ENCODE measurements at places on chromosomes 13 and 19.
A peak's percentile ranks its signal among the peaks of the same experiment; 100 is the strongest.

GRCh38 chr13:75226092-75226491, 255.9 kb downstream of the TBC1D4 start:
- DNase-seq, result no peak

DNA sequence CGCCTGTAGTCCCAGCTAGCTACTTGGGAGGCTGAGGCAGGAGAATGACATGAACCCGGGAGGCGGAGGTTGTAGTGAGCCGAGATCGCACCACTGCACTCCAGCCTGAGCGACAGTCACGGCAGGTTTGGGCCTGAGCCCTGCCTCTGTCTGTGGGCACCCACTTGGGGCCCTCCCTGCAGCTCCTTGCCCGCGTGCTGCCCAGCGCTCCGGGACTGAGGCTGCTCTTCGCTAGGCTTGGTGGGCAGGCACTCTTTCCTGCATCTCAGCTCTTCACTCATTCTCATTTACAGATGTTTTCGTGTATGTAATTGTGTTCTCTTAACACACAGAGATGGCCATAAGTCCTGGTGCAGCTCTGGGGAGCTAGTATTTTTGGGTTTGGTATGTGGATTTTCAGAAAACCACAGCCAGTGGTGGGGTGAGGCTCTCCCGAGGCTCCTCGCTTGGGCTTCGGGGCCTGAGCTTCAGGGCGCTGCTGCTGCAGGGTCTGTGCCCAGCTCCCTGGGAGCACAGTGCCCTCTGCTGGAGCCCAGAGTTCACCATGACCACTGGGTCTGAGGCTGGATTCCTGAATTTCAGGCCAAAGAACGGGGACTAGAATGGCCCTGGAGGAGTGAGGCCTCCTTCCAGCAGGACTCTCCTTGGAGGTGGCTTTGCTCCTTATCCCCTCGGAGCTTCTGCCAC, 15.2 kb downstream of the UPF1 start:
- peak; percentile 20 for DNase-seq

GRCh38 chr19:1252221-1252820, 3.9 kb downstream of the MIDN start:
- DNase-seq, result peak; percentile 52

DNA sequence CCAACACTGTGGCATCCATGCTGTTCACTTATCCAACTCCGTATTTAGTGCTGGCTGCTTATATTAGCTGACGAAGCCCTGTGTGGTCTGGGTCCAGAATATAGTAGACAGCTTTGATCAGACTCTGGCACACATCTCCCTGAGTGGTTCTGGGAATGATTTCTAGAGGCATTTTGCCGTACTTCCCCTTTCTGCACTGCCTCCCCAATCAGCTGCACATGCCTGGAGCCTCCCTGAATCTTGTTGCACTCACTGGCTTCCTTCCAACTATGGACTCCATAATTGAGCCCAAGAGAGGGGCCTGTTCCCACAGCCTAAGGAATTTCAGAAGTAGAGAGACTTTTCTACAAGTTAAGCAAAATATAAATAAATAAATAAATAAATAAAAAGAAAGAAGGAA, 30.4 kb upstream of the PCDH8 start:
- DNase-seq, result no peak

DNA sequence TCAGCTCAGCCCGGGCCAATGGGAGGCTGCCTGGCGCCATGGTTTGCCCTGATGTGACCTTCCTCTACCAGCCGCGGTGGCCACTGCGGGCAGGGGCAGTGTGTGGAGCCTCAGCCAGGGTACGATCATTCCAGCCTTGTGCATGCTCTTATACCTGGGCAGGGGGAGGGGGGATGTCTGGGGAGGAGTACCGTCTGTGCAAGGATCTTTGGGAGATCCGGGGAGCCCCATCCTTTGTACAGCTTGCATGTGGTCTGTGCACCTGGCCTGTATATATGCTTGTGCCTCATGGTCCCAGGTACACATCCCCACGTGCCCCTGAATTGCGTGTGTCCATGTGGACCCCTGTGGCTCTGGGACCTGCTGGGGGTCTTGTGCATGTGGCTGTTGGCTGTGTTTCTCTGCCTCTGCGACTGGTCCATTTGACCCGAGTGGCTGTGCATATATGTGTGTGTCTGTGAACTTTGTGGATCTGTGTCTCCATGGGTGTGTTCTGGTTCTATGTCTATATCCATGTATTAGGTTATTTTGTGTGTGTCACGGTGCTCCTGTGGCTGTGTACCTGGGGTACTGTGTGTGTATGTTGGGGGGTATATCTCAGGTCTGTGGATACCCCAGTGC, 12.8 kb upstream of the NANOS3 start:
- DNase-seq, result no peak

DNA sequence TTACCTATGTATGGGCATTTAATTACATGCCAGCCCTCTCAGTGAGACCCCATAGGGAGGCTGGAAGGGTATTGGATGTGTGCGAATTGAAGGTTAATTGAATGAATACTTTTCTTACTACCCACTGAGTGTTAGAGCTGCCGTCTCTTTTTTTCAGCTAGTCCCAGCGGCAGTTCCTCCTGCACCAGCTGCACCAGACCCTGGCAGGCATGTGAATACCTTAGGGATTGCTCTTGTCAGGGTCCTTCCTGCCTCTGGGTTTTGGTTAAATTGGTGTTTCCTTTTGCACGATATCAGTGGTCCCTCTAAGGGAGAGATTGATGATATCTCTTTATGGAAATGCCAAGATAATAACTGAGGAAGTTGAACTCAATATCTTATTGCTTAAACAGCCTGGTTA, 9.8 kb upstream of the CXCL17 start:
- no peak for DNase-seq

GRCh38 chr19:49070416-49070815, 2.1 kb downstream of the KCNA7 start:
- no peak for DNase-seq

- DNase-seq, result no peak
Observed at GRCh38 chr13:100552755-100553154, 35.8 kb downstream of the GGACT start.

- no peak for DNase-seq
Observed at GRCh38 chr19:44972802-44973201, 17.6 kb downstream of the CLPTM1 start.

- no peak for DNase-seq
Observed at GRCh38 chr19:13401388-13401787, 104.9 kb downstream of the CACNA1A start.

GRCh38 chr13:23810685-23811240, 78.4 kb downstream of the MIPEP start:
- DNase-seq, result no peak

DNA sequence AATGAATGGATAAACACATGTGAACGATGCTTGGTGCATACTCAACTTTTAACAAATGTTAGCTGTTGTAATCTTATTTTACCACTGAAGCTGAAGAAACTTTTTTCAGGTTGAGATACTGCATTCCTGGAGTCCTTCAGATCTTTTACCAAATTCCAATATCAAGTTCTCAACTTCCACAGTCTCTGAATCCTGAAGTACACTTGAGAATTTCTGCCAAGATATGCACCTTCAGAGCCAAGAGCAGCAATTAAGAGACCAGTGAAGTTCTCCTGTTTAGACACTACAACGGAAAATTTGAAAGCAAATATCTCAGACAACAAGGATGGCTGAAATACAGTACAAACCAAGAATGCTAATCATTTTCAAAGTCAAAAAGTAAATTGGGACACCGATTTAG, 84.6 kb upstream of the MTIF3 start:
- no peak for DNase-seq

DNA sequence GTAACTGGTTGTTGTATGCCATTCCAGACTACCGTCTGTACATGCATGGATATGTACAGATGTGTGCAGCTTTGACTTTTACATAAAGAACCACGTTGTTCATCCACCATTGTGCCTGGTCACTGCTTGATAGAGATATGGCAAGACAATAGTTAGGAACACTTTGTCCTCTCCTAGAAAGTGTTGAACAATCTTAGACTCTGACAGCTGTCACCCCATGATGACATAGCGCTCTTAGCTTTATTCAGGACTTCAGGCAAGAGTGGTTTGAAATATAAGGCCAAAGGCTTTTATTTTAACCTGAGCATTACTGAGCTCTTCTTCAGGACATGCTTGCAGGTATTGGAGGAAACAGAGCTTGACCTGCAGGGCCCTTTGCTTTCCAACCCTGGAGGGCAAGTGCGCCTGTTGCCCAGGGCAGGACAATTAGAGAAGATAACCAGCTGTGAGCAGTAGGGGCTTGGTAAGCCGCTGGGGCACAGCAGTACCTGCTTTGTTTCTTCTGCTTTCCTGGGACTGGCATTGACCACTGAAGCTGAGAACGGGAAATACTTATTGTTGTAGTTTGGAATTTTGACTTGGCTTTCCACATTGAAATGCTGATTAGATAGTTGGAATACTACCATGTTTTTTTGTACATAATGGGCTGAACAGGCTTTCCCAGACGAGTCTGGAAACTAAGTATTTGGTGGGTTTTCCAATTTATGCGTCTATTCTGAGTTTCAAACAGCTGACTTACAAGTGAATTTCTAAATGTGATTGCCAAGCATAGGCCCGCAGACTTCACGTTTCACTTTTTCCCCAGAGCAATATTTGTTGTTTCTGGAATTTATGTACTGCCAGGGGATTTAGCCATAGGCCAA, 51.1 kb downstream of the GARRE1 start:
- no peak for DNase-seq

GRCh38 chr19:35696835-35697234, 7.5 kb upstream of the ZBTB32 start:
- DNase-seq, result no peak

- no peak for DNase-seq
Observed at GRCh38 chr19:7519361-7520130, 2.9 kb upstream of the MCOLN1 start.

GRCh38 chr13:105266615-105267014, 1268.8 kb downstream of the EFNB2 start:
- no peak for DNase-seq

GRCh38 chr13:107534548-107534947, 680.8 kb downstream of the LIG4 start:
- DNase-seq, result no peak

GRCh38 chr13:108924541-108924940, 295.1 kb downstream of the MYO16 start:
- no peak for DNase-seq

GRCh38 chr13:94267581-94268366, 211.7 kb downstream of the DCT start:
- DNase-seq, result no peak

- DNase-seq, result peak; percentile 60
Observed at GRCh38 chr13:101785858-101786257, 333.4 kb downstream of the ITGBL1 start.

- no peak for DNase-seq
Observed at GRCh38 chr13:51225029-51225428, 2.8 kb downstream of the FAM124A start.

GRCh38 chr13:72218966-72219365, 352.0 kb upstream of the DACH1 start:
- DNase-seq, result no peak

DNA sequence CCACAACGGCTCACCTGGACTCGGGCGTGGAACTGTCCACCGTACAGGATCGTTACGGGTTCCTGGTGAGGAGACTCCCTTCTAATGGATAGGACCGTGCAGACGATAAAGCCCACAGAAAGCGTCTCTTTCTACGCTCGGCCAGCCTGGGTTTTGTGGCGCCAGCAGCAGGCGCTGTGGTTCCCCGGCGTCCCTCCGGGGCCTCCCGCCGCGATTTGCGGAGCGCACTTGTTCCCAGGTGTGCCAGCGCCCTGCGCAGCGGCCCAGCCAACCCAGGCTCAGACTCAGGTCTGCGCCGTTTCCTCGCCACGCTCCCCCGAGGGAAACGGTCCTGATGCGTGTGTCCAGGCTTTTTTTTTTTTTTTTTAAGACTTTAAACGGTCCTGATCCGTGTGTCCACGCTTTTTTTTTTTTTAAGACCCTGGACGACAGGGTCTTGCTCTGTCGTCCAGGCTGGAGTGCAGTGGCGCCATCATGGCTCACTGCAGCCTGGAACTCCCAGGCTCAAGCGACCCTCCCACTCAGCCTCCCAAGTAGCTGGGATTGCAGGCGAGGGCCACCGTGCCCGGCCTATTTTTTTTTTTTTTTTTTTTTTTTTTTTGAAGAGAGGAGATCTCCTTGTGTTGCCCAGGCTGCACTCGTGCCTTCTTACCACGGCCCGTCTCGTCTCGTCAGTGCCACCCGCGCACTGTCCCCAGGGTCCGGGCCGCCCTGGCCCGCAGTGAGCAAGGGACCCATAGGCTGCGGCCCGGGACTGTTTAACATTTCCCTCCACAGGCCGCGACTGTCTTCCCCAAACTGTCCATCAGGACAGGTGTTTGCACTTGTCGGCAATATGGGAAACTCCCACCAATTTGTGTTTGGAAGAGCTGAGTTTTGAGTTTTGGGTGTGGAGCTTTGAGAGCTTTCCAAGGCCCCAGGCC, 23.8 kb downstream of the GJA3 start:
- DNase-seq, result no peak

DNA sequence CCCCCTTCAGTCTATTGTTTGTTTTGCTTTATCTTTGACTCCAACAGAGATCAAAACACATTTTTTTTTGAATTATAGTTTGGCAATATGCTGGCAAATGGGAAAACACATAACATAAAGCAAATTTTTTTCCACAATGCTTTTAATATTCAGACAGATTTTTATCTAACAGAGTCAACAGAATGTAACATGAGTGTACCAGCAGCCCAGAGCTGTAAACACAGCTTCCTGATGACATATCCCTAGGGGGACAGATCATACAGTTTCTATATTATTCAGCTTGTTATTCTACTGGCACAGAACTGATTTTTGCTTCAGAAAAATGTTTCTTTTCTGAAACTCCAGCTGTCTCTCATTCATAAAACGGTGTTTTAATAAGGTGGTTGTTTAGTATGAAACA, 168.8 kb downstream of the OLFM4 start:
- no peak for DNase-seq

GRCh38 chr13:72650051-72650700, 77.3 kb downstream of the MZT1 start:
- no peak for DNase-seq

DNA sequence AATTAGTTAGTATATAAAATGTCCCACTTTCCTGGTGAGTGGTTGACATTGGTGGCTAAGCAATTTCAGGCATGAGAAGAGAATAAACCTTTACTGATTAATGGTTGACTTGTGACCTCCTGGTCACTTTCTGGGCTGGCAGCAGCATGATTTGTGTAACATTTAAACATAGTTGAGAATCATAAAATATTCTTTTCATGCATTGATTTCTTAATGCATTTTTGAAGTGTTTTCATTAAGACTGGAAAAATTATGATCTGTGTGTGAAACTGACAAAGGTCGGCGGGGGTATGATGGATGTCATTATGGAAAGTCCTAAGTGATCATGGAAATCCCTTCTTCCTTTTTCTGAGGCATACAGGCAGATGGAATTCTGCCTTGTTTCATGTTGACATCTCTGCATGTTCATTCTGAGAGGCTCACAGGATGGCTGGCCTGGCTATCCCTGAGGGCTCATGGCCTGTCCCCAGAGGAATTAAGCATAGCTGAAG, 98.7 kb upstream of the RNF113B start:
- DNase-seq, result no peak

- no peak for DNase-seq
Observed at GRCh38 chr13:41520660-41521630, 63.6 kb downstream of the RGCC start.

DNA sequence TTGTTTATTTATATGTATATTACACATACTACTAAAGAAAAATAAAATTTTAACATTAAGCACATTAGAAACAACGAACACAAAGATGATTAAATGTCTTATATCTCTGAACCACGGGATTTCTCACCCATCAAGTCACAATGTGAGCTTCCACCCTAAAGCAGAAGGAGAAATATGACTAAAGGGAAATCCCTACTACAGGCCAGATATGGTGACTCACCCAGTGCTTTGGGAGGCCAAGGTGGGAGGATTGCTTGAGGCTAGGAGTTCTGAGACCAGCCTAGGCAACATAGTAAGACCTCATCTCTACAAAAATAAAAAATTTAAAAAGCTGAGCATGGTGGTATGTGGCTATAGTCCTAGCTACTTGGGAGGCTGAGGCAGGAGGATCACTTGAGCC, 24.6 kb downstream of the DCT start:
- no peak for DNase-seq
